ENCODE measurements at places on chromosomes 13 and 19. TPM values are rescaled to one million over a fixed set of nuclear protein-coding genes. Genes with fewer than 3 reads are reported as not detected.

Gene VAV1
- total RNA-seq, result 8.5 TPM

Gene SERP2
- total RNA-seq, result 6.4 TPM

Gene RFPL4AL1
- total RNA-seq, result not detected

Gene CCDC97
- total RNA-seq, result 24.1 TPM

- DNase-seq, result no peak
These were observed 19.8 kb upstream of the PCDH8 start for GRCh38 chr13:52868190-52868589.

- no peak for DNase-seq
These were observed 240.9 kb downstream of the GPC5 start for GRCh38 chr13:91639330-91639729.

DNA sequence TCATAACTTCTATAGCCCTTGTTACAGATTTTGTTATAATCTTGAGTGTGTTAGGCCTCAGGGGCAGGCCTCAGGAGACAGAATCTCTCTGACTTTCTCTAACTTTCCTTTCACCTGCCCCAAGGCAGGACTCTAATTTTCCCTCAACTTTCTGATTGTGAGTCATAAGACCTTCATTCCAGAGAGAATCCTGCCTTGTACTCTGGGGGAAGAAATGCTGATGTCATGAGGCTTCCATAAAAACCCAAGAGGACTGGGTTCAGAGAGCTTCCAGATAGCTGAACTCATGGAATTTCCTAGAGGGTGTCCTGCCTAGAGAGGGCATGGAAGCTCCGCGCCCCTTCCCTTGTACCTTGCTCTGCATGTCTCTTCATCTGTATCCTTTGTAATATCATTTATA is 5.3 kb upstream of the KBTBD6 start:
- no peak for DNase-seq

DNA sequence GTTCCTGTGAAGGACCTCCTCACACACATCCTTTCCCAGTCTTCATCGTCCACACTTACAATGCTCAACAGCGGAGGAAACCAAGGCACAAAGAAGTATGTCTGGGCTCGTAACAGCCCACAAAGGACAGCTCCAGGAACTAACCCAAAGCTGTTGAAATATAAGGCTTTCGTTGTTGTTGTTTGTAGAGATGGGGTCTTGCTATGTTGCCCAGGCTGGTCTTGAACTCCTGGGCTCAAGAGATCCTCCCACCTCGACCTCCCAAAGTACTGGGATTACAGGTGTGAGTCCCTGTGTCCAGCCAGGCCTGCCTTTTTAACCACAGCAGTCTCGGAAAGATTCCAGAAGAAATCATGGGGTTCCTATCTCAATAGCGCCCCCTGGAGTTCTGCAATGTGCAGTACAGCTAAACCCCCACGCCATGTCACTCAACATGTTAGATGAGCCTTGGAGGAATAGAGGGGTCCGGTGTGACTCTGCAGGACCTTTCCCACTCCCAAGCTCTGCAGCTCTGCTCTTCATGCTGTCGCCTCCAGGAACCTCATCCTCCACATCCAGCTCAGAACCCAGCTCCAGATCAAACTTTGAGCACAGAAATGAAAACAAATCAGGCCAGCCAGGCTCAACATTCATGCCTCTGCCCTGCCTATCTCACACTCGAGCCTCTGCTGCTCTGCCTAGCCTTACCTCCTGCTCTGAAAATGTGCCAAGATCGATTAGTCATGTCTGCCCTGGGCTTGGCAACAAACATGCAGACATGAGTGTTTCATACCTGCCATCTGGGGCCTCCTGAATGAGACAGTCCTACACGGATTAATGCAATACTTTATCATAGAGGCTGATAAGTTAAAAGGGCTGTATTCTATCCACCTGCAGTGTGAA is 7.5 kb downstream of the PLA2G4C start:
- DNase-seq, result peak; percentile 28

DNA sequence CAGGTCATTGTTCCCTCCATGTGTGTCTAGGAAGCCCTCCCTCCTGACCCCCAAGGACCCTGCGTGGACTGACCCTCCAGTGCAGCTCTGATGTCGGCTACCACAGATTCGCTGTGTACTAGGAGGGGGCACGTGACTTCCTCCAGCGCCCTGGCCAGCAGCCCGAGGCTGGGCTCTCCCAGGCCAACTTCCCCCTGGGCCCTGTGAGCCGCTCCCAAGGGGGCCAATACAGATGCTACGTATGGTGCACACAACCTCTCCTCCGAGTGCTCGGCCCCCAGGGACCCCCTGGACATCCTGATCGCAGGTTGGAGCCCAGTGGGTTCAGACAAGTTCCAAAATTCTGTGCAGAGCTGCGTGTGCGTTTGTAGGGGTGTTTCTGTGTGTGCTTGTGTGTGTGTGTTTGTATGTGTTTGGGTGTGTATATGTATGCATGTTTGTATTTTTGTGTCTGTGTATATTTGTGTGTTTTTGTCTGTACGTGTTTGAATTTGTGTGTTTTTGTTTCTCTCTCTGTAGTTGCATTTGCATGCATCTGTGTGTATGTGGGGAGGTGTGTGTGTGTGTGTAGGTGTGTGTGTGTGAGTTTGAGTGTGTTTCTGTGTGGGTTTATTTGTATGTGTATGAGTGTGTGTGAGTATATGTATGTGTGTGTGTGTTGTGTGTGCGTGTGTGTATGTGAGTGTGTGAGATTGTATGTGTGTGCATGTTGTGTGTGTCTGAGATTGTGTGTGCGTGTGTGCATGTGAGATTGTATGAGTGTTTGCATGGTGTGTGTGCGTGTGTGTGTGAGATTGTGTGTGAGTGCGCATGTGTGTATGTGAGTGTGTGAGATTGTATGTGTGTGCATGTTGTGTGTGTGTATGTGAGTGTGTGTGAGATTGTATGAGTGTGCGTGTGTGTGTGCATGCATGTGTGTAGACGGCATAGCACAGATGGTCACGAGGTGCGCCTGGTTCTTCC is 21.4 kb upstream of the LILRA2 start:
- DNase-seq, result no peak

DNA sequence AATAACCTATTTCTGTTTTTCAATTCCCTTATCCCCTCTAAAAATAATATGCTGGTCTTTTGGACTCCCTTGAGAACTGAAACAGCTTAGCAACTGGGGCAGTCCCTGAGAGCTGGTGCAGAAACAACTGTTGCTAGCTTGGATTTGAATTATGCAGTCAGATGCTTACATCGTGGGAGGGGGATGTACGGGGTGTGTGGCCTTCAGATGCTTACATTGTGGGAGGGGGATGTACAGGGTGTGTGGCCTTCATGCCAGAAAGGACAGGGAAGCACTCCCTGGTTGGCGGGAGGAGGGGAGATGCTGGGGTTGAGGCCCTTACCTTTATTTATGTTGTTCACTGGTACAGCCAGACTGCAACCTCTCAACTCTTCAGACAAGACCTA is 25.6 kb downstream of the LRCH1 start:
- no peak for DNase-seq

- DNase-seq, result peak; percentile 63
These were observed 813 bp upstream of the ZNF296 start for GRCh38 chr19:45076851-45077730.

- DNase-seq, result no peak
These were observed 10.6 kb downstream of the NOP53 start for GRCh38 chr19:47755762-47756626.

- DNase-seq, result no peak
These were observed 156.9 kb downstream of the SIPA1L3 start for GRCh38 chr19:38063928-38064327.

GRCh38 chr13:75934889-75935288 is 298.8 kb downstream of the LMO7 start:
- no peak for DNase-seq

DNA sequence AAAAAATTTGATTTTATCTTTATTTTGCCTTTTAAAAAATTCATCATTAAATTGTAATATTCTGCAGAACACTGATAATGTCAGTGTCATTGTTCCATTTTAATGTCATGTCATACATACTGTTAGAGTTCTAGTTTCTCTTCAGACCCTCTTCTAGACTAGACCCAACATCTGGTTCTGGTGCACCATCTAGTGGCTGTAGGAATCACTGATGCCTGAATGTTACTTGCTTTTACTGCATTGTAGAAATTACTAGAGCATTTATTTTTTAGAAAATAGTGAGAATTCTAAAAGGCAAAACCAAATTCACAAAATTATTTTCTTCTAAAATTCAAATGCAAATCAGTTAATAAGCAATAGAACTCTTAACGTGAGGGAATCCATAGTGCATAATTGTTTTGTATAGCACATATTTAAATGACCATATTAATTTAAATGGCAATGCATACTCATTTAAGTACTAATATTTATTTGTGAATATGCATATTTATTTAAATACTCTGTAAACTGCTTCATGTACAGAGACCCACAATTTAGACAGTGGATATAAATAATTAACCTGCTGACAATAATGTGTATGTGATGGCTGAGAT is 425.7 kb downstream of the KLF12 start:
- DNase-seq, result peak; percentile 52

DNA sequence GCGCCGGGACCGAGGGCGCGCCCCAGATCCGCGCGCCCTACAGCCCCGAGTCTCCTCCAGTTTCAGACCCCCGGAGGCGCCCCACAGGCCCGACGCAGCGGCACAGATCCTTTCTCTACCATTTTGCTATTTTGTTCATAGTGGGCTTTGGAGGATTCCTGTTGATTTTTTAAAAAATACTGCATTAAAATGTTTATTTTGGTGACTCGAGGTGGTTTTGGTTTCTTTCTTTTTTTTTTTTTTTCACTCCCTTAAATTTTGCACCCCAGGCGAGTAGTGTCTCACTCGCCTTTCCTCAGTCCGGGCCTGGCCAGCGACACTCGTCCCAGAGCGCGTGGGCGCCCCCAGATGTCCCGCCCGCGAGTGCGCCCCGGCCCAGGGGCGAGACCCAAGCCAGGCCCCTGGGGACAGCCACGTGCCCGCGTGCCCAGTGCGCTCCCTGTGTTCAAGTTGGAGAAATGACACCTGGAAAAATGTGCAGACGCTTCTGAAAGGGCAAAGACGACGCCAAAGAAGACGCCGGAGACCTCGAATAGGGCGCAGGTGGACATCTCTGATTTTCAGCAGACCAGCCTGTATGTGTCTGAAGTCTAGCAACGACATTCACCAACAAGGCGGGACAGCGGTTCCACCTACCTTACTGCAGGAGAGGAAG is 471 bp upstream of the INSR start:
- DNase-seq, result peak; percentile 79

DNA sequence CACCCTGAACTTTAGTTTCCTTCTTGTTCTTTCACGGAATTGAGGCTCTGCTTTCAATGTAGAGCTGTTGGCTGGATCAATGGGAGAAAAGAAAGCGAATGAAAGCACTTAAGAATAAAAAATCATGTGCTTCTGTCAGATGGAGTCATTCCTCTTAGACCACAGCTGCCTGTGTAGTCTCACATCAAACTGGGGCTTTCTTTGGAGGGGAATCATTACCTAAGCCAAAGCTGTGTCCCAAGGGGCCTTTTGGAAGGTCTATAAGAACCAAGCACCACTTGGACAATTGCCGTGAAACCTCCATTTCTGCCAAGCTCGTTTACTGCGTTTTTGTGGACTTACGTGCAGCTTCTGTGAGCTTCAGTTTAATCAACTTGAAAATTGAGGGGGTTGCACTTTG is 44.2 kb upstream of the RNF113B start:
- DNase-seq, result no peak

DNA sequence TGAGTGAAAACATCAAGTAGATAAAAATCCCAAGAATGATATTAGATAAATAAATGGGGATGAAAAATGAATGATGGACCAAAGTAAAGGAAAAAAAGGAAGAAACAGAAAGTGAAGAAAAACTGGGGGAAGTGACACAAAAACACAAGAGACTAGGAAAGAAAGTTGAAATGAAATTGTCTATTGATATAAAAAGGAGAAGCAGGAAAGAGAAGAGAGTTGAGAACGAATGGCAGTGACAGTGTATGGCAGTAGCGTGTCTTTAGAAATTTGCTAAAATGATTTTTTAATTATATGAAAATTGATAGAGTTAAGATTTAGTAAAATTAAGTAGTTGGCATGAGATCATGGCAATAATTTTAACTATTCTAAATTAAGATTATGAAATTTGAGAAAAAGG is 36.3 kb upstream of the SGCG start:
- no peak for DNase-seq

DNA sequence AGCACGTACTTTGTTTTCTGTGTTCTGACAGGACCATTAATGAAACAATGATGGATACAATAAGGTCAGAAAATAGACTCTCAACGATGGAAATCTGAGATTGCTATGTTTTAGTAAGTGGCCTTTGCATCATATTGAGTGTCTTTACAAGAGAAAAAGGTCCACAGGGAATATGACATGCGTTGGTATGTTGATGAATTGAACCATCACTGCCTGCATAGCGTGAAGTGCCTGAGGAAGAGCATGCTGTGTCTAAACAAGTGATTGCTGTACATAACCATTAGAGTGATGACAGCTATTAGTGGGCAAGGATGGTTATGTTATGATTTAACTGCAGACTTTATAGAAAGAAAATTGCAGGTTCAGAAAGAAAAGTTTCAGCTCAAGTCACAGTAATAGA is 623.2 kb downstream of the SLITRK5 start:
- DNase-seq, result no peak

GRCh38 chr13:52785739-52786138 is 46.1 kb upstream of the CNMD start:
- DNase-seq, result no peak

DNA sequence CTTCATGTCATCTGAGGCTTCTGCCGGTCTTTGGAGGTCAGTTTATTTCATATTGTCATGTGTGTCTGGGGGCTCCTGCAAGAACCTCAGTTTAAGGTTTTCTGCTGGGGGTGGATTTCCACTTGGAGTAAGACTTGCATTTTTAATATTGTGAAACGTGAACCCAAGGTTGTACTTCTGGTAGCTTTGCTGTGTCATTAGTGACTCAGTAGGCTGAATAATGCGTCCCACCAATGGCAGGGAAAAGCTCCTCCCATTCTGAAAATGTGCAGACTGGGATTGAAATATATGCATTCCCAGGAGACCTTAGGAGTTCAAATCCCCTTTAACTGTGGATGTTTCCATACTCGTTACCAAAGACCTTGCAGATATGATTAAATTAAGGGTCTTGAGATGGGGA is 46.2 kb downstream of the ING1 start:
- no peak for DNase-seq

DNA sequence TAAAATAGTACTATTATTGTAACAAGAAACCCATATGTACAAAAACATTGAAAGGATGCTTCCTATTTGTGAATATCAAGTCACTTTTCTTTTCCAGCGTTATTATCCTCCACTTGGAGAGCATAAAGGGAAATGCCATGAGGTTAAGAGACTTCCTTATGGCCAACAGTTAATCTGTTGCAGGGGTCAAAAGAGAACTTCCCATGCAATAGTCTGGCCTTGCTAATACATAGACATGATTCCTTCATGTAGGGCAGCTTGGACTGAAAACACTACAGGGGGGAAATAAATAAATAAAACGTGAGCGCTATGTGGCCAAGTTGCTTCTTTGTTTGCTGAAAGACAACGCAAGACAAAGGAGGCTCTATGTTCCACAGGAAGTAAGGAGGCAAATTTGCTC is 269.1 kb upstream of the EDNRB start:
- no peak for DNase-seq

GRCh38 chr19:30446850-30447552 is 74.8 kb downstream of the ZNF536 start:
- no peak for DNase-seq
